ENCODE measurements at places on chromosomes 12 and 14.

DNA sequence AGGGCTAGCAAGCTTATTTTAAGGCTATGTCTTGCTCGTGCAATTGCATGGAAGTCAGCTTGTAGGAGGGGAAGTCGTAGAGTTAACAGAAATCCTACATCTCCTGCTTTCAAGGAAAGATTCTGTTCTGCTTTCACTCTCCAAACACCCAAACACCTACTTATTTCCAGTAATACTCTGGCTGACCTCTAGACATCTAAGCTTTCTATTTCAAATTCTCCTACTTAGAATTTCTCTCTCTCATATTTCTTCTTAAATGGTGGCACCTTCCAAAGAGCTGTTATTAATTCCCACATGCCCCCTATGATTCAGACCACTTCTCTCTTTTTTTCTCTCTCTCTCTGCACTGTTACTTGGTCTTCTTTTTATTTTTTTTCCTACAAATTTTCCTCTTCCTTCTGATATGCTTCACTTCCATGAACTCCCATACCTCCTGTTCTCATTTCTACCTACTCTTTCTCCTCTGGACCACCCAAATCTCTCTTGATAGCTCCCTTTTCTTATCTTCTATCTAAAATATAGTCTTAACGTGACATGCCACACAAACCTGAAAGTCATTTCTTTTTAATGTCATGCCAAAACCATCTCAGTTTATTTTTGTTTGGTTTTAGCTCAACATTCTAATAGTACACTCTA, 90.8 kb downstream of the RPS6KA5 start:
- no peak for DNase-seq

- no peak for DNase-seq
Measured at GRCh38 chr14:77615361-77616132, 890 bp downstream of the SPTLC2 start.

DNA sequence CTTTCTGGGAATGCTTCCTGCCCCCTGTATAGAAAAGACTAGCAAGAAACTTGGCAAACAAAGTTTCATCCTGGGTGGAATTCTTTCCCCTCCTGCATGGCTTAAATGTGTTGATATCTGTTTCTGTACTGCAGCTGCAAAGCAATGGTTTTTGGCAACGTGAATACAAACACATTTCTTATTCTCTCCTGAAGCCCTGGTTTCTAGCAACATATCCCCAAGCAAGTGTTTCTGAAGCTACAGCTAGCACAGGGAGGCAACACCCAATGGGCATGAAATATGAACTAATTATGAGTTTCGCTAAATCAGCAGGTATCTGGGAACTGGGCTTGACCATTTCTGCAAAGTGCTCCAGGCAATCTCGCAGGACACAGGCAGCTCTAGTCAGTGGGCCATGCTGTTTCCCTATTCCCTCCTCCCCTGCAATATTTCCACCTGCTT, 392.3 kb upstream of the TMPO start:
- DNase-seq: no peak

DNA sequence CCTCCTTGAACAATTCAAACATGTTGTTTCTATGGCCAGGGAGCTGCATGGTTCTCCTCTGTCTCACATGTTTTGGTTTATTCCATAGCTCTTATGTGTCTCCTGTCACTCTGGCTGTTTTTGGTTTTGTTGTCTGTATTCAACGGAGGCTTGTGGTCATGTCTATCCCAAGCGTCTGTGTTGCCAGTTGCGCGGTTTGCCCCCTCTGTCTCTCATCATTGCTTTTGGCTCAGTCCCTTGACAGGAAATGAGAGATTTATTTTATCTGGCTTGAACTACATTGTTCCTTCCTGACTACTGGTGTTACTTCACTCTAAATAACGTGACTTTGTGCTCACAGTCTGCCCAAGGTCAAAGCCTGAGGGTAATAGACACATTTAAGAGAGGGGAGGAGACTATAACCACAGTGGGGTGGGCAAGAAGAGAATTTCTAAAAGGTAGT, 96.4 kb upstream of the SOX5 start:
- DNase-seq: no peak

GRCh38 chr14:101193106-101193844, 289.8 kb upstream of the RTL1 start:
- no peak for DNase-seq

GRCh38 chr12:108689314-108690190, 41.8 kb downstream of the CORO1C start:
- no peak for DNase-seq

DNA sequence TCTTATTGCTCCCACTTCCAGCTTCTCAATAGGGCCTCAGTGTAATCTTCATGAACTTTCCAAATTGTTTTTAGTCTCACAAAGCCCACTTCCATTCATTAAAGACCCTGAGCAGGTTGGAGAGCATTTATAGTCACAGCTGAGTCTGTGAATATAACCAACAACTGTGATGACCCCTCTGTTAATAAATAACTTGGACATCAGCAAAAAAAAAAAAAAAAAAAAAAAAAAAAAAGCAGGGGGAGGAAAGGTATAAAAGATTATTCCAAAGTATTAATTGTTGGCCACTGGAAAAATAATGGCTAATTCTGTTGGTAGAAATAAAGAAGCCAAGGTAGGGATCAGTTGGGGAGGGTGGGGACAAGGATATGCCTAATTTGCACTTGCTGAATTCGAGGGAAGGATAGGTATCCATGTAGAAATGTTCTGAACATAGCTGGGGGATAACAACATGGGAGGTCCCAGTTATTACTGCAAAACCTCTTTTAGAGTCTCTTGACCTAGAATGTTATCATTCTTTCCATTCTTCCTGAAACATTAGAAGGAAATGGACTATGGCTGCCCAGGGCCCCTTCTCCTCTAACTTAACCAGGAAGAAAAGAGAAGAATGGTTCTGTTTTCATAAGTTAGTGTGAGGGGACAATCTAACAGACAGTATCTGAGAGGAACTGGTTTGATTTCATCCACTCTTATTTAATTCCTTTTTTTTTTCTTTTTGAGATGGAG, 56.5 kb downstream of the SAMD4A start:
- DNase-seq: no peak

- DNase-seq: no peak
Measured at GRCh38 chr12:132474237-132474741, 15.7 kb upstream of the FBRSL1 start.

DNA sequence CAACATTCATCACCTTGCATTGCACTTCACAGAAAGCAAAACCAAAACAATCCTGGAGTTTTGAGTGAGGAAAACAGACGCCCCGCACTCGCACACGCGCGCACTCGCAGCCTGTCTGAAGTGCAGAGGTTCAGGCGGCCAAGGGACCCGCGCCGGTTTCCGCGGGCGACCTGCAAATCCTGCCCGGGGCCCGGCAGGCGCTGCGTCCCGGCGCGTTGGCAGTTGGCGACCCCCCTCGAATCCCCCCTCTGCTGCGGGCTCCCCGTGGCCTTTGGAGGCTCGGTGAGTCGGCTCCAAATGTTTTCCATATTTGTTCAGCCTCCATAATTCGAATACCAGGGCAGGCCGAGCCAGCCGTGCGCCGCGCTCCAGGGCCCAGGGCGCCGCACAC, at the start of gene SSPN:
TSS of gene SSPN (plus strand) at position 324 of the 391 bp plus-strand sequence. CDS start 100 bp downstream, outside the sequence.
- DNase-seq: peak; percentile 63

- no peak for DNase-seq
Measured at GRCh38 chr12:104681012-104681690, 224.4 kb downstream of the CHST11 start.

- no peak for DNase-seq
Measured at GRCh38 chr14:36773558-36773957, 111.9 kb downstream of the PAX9 start.

GRCh38 chr12:53751336-53752191, at the start of gene CISTR:
Gene CISTR, minus strand, starts transcription at chr12:53751979.
- DNase-seq: no peak

- DNase-seq: no peak
Measured at GRCh38 chr12:92539110-92539749, 163.6 kb upstream of the PLEKHG7 start.

DNA sequence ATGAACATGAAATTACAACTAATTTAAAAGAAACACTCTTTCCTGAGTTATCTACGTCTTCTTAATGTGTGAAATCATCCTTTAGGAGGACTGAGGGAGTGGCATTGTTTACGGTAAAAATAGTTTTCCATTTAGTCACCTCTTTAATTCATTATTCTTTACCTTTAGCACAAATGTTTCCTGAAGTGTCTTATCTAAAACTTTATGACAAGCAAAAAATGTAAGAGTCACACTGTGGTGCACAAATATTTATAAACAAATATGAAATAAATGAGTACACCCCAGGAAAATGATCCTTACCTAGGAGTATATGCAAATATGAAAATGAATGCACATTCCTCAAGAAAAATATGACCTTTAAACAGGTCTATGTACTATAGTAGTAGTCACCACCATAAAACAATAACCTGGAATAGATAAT, 104.6 kb downstream of the PTPRR start:
- no peak for DNase-seq

Measured in caudate nucleus (tissue), 63 donors.